RWPE2 (cell line): ENCODE measurements at places on chromosomes 3 and 15.

DNA sequence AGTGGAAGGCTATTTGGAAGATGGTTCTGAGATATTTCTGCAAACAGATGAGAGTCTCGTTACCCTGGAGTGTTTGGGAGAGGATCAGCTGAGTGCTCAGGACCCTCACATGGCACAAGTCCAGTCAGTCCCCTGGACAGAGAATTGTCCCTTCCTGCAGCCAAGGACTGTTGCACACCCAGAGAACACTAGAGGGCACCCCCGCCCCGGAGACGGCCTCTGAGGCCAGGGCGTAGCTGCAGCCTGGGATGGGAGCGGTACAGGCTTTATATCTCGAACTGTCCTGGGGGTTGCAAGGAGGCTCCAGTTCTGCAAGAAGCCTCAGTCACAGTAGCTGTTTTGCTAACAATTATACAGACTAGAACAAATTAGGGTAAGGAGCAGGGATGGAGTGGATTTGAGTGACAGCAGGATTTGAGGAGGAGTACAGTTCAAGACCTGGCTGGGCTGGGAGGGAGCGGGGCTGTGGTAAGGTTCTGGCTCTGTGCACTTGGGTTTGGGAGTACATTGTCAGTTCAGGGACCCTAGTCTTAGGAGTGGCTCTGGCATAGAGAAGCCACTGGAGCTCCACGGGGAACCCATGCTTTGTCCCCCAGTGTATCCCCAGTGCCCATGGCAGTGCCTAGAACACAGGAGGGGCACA lies 67.6 kb upstream of the HACD2 start:
- no peak for DNase-seq

DNA sequence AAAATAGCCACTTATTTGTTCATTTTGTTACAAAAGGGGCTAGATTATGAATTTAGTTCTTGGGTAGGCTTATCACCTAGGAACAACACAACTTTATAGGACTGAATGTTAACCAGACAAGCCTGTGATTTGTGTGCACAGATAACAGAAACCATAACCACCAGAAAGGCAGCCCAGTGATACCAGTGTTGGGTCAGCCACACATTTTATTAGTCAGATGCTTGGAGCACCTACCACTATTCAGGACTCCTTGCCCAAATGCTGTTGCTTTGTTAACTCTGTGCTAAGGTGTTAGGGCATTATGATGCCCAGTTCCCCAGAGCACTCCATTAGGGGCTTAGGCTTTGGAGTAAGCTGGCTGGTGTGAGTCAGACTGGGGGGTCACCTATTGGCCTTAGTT lies 22.5 kb downstream of the PLCL2 start:
- no peak for DNase-seq

- no peak for DNase-seq
Observed at GRCh38 chr3:10778492-10779292, 37.3 kb upstream of the SLC6A11 start.

- DNase-seq, result no peak
Observed at GRCh38 chr3:54393150-54393549, 270.8 kb downstream of the CACNA2D3 start.

DNA sequence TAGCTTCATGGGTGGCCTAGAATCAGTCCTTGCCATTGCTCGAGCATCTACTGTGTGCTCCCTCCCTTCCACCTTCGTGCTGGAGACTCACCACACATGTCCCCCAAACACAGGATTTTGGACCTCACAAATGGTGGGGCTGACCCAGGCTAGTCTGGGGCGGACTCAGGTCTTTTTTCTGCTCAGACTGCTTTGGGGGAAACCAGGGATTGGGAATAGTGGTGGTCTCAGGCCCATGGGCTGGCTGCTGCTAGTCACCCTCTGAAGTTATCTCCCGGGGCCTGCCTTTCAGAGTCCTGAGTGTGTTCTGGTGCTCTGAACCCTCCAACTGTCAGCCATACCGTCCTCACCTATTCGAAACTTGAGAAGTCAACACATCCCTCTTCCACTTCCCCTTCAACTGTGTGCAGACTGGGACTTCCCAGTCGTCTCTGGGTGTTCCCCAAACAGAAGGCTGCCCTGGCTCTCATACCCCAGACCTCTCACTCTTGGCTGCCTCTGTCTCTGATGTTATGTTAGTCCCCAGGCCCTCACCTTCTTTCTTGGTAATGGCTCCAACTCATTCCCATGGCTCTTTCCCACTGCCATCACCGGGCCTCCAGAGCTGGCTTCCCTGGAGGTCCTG lies 46.0 kb downstream of the PPCDC start:
- no peak for DNase-seq

GRCh38 chr15:89790661-89791060 lies 14.5 kb downstream of the MESP2 start:
- DNase-seq, result peak; percentile 62

DNA sequence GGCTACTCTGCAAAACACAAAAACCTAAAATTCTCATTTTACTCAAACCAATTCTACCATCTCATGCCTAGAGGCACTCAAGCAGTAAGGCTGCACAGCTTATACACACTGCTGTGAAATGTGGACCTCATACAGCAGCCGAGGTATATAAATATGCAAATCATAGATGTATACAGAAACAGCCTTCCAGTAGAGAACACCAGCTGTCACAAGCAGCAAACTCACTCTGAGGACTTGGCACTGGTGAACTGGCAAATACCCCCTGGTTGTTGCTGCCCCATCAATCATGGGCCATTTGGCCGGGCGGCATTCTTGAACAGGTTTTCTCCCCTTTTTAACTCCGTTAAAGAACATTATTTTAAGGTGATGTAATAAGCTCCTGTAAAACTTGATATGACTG lies 378.0 kb downstream of the LSAMP start:
- DNase-seq, result no peak

GRCh38 chr3:126696701-126697267 lies 7.3 kb upstream of the CHCHD6 start:
- no peak for DNase-seq
